ENCODE measurements at places on chromosomes 11 and 22.
A peak's percentile ranks its signal among the peaks of the same experiment; 100 is the strongest.

- no peak for DNase-seq
These were observed 155.3 kb upstream of the RASSF10 start for GRCh38 chr11:12853652-12854296.

- no peak for DNase-seq
These were observed 18.4 kb upstream of the CTSD start for GRCh38 chr11:1782031-1782590.

GRCh38 chr11:104736502-104736901 lies 161.8 kb downstream of the CASP12 start:
- peak; percentile 3 for DNase-seq

- DNase-seq: no peak
These were observed 7.8 kb downstream of the SEPTIN3 start for GRCh38 chr22:41976961-41977566.

DNA sequence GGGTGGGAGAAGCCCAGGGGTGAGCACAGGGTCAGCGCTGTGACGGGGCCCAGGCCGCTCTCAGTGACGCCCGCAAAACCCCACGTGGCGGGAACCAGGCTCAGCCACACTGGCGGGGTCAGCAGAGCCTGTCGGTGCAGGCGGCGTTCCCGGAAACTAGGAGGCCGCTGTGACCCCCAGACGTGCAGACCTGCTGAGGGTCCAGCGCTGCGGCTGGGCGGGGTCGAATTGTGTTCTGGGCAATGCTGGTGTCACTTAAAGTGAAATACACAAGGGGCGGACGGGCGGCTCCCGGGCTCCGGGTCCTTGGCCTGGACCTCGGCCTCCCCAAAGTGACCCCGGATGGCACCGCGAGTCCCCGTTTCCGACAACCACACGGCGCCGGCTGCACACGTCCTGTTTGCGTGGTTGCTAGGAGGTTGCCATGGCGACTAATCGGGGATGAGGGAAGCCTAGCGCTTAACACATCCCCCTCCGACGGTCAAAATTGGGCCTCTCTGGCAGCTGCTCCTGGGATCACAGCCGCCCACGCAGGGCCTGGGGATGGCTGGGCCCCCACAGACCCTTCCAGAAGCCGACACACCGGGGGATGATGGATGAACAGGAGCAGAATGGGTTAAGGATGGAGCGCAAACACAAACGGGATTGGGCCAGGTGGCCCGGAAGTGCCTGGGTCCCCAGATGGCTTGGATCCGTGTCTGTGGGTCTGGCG lies 81.7 kb upstream of the PRR5 start:
- DNase-seq: peak; percentile 86

DNA sequence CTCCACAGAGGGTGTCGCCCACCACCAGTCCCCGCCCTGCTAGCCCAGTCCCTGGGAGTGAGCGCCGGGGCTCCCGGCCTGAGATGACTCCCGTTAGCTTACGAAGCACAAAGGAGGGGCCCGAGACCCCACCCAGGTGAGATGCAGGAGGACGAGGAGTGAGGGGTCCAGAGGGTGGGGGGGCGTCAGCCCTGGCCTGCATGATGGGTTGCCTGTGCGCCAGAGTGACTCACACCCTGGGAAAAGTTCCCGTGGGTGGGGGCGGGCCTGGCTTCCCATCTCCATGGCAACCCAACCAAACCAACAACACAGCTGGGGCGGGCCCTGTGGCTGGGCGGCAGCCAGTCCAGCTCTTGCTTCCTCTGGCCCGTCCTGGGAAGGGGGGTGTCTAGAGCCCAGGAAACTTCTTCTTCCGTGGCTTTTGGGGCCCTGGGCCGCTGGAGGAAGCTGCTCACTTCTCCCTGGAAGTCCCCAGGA lies 4.5 kb downstream of the GAS2L1 start:
- peak; percentile 92 for DNase-seq

All from A673 (cell line).